ENCODE measurements at places on chromosomes 5 and 9.

DNA sequence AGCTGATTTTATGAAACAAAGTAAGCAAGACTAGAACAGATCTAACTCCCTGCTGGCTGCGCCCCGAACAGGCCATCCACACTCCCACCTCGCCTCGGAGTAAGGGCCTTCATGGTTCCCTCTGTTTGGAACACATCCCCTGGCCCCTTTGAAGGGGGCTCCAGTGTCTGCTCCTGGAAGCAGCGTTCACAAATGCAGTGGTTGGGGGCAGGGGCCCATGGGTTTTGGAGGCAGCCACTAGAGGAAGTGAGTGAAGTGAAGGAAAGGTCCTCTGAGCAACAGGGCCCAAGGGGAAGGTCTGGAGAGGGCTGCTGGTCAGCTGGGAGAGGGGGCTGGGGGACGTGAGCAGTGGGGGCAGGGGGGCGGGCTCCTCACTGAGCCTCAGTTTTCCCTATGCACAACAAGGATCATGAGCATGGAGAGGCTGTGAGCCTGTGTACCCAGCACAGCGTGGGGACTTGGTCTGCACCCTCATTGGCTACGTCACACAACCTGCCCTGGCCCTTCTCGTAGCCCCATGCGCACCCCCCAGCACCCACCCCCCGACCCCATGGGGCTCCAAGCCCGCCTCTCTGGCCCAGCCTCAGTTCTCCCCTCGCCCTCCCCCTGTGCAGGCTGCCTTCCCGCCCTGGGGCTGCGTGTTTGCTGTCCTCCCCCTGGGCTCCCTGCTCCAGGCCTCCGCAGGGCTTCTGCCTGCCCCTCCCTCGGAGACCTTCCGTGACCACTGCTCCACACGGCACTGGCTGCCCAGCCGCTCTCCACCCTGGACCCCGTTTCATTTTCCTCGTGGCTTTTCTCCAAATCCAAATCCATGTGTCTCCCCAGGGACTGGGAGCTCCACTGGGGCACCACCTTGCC is 39.5 kb downstream of the RASGEF1C start:
- peak; percentile 8 for DNase-seq

GRCh38 chr9:12719431-12719830 is 26.2 kb downstream of the TYRP1 start:
- no peak for DNase-seq

- DNase-seq = no peak
Measured at GRCh38 chr5:145218982-145219381, 616.2 kb downstream of the PRELID2 start.

GRCh38 chr5:21181609-21182125 is 1193.7 kb upstream of the CDH18 start:
- DNase-seq = no peak

DNA sequence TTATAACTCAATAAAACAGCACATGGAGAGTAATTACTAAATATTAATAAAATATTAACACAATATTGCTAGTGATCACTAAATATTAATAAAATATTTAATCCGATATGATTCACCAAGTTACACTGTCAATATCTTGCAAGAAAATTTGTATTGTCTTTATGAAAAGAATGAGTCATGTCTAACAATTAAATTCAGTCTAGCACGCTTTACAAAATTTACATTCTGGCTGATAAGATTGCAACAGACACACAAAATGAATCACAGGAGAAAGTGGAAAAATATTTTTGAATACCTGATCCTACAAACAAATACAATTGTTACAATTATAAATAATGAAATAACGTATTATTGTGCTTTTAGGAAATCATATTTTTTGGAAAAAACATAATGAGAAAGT is 567.2 kb downstream of the EFNA5 start:
- no peak for DNase-seq

GRCh38 chr9:90836411-90837080 is 34.9 kb downstream of the SYK start:
- no peak for DNase-seq

GRCh38 chr9:74817816-74818215 is 69.9 kb downstream of the TRPM6 start:
- DNase-seq = no peak

DNA sequence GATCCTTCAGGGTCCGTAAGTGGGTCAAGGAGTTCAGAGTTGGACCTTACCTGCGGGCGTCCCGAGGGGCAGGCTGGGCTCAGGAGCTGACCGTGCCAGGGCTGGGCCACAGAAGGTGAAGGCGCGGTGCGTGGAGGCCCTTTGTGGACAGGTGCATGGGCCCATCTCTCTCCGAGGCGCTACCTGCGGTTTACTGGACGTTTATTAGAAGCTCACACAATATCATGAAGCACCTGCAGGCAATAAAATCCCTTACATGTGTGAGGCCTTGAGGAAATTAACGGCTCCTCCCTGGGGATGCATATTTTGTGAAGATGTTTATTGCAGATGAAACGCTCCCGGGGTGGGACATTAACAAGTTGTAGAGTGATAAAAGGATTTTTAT is 79.8 kb upstream of the LMX1B start:
- DNase-seq = no peak

DNA sequence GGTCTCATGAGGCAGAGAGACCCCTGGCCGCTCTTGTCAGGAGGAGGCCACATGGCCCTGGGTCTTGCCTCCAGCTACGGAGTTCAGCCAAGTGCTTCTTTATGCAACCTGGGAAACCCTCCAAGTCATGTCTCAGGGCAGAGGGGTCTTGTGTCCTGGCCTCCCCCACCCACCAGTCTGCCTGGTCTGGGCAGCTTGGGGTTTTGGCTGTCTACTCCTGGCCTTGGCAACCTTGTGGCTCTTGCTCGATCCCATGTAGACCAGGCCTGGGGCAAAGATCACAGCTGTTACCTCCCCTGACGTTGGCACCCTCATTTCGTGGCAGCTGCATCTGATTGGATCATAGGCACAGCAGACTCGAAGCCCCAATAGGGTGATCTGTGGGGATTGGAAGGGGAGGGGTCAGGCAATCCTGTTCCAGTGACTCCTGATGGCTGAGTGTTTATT is 28.4 kb downstream of the JADE2 start:
- DNase-seq = no peak

- DNase-seq = peak; percentile 49
Measured at GRCh38 chr5:176648474-176649194, 1.4 kb downstream of the TSPAN17 start.

DNA sequence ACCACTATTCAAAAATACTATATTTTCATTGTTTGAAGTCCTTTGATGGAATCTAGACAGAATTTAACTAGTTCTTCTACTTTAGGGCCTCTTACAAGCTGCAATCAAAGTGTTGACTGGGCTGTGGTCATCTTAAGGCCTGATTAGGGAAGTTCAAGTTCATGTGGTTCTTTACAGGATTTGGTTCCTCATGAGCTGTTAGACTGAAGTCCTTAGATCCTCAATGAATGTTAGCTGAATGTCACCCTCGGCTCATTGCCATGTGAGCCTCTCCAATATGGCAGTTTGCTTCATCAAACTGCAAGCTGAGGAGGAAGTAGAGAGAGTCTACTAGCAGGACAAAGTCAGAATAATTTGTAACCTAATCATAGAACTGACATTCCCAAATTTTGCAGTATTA is 135.1 kb downstream of the CSNK1G3 start:
- DNase-seq = no peak

Measured in K562 (cell line).